ENCODE measurements at places on chromosomes 7 and 10.

DNA sequence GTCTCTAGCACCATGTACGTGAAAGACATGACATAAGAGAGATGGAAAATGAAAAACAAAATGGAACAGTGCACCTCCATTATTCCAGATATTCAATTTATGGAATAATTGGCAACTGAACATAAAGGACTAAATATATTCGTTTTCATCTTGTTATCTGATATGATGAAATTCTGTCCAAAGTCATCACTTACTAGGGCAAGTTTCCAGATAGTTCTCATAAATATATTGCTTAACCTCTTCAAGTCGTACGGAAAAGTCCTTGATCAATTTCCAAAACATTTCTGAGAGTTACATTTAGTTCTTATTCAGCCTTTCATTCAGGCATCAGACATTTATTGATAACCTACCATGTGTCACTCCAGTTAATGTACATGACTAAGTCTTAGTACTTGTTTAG, 185.2 kb downstream of the HGF start:
- no peak for DNase-seq

DNA sequence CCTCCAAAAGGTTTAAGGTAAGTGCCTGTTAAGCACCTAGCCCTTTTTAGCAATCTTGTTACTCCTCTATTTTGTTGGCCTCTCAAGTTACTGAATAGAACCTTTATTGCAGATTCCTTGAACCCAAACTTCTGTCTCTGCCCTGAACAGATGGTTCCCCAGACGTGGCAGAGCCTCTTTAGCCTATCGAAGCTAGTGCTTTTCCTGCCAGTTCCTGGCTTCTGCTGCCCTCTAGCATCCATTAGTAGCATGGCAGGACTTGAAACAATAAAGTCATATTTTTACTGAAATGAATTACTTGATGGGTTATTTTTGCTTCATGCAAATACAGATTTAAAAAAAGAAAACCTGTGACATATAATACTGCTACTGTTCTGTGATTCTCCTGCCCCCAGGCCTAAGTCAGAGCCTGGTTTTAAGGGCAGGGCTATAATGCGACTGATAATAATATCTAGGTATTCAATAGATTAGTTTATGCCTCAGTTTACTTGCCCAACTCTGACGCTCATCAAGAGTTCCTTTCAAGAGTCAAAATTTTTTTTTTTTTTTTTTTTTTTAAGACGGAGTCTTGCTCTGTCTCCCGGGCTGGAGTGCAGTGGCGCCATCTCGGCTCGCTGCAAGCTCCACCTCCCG, 84.3 kb upstream of the PHF14 start:
- no peak for DNase-seq

GRCh38 chr10:25117757-25118156, 57.0 kb upstream of the GPR158 start:
- DNase-seq: no peak

DNA sequence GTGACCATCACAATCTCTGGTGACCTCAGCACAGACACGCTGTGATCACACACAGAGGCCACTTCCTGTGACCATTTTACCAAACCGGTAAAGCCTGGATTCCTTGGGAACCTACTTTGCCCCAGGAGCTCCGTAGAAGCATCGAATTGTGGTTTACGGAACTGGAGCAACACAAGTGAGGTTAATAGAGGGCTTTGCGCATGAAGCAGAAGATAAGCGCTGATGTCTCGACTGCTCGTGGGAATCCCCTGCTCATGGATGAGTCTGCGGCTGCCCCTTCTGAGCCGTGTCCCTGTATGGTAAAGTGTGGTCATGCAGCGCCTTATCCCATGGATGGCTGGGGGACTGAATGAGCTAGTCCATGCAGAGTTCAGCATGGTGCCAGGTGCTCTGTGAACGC, 53.6 kb downstream of the VIPR2 start:
- DNase-seq: no peak

GRCh38 chr10:84842593-84842992, 514.2 kb downstream of the CCSER2 start:
- DNase-seq: no peak

GRCh38 chr7:106765727-106766355, 99.2 kb upstream of the PIK3CG start:
- DNase-seq: no peak

- no peak for DNase-seq
Observed at GRCh38 chr10:110851020-110851612, 20.6 kb upstream of the PDCD4 start.

GRCh38 chr10:22250897-22251660, 33.3 kb upstream of the EBLN1 start:
- DNase-seq: no peak

DNA sequence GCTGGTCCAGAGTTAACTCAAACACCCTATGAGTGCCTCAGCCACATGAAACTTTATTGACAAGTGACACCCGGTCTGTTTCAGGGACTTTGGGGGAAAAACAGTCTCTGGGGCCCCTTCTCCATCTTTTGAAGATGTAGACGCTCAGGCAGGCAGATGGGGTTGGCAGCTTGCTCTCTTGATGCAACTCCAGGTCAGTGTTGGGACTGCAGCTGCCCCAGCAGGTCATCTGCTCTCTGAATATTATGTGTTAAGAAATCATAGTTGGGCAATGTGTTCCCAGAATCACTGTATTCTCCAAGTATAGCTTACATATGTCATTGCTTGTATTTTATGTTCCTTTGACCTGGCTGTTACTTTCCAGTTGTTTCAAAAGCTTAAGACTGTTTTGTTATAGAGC, 544.9 kb upstream of the MGMT start:
- no peak for DNase-seq

DNA sequence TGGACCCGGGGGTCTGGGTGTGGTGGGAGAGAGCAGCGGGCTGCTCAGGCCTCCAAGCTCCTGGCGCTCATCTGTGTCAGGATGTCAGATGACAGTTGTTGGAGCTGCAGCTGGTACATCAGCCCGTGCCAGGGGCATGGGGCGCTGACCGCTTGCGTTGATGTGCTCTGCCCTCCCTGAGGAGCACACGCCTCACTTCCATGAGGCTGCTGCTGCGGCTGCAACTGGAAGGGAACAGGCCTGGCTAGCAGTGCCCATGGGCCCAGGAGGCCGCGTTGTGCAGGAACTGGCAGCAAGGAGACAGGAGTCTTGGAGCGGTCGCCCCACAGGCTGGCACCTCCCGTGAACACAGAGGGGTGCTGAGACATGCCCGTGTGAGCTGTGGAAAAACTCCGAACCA, 361.3 kb upstream of the MKI67 start:
- DNase-seq: no peak

GRCh38 chr7:116101704-116102103, 71.1 kb upstream of the TFEC start:
- no peak for DNase-seq

GRCh38 chr7:159098811-159099655, 45.6 kb downstream of the VIPR2 start:
- no peak for DNase-seq

DNA sequence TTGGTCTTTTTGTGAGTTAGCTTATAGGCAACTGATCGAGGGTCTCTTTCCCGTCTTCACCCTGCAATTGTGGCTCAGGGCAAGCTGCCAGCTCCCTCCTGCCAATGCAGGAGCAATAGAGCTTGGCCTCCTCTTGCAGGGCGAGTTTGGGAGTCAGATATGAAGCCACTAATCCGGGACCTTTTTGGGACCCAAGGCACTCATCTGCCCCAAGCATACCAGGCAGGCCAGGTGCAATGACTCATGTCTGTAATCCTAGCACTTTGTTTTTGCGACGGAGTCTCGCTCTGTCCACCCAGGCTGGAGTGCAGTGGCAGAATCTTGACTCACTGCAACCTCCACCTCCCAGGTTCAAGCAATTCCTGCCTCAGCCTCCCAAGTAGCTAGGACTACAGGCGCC, 21.1 kb downstream of the LIMK1 start:
- no peak for DNase-seq

- no peak for DNase-seq
Observed at GRCh38 chr10:61076572-61077114, 132.7 kb upstream of the RHOBTB1 start.

- no peak for DNase-seq
Observed at GRCh38 chr10:80015911-80016830, 62.3 kb upstream of the TMEM254 start.

DNA sequence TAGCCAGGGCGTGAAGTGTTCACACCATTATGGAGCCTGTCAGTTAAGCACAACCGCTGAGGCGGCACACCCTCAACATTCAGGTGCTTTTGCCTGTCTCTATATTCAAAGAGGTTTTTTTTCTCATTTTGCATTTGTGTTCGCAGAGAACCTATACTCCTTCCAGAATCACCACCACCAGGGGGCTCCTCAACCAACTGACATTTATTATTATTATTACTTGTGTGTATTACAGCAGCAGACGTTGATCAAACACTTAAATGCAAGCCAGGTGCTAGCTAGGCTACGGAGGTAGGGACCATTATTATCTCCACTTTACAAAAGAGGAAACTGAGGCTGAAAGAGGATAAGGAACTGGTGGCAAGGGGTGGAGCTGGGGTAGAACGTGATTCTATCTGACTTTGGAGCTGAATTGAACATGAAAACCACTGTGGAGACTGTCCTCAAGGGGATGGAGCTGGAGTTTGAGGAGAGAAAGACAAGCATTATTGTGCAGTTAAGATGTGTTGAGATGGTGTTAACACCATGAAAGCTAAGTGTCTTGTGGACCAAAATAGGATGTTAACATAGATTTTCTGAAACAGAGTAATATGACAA, 133.8 kb upstream of the PLXNA4 start:
- no peak for DNase-seq

DNA sequence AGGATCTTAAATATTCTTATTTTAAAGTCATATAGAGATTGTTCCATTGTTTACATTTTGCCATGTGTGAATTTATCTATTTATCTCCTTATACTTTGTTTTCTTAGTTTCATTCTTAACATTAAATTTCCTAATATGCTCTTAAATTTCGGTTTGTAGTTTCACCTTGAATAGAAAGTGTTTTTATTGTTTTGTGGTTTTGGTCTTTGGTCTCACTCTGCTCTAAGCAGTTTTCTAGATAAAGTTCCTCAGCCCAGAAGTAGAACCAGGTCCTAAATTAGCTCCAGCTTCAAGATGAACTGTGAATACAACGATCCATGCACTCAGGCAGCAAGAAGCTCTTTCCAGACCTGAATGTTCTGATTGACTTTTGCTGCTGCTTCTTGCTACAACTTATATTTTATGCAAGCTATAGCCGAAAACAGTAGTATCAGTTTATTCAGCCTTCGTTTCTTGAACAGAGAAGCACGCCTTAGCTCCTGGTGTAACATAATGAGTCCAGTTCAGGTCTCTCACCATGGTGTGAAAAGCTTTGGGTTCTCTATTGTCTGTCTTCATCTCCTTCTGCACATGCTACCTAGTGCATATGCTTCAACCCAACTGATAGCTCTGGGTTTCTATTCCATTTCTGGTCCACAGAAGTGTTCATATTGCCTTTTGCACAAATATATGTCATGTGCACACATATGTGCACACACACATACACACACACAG, 95.3 kb downstream of the SEM1 start:
- DNase-seq: no peak

- DNase-seq: no peak
Observed at GRCh38 chr10:119225083-119225658, 17.8 kb downstream of the GRK5 start.

- DNase-seq: no peak
Observed at GRCh38 chr7:135901585-135902540, 75.3 kb downstream of the MTPN start.

DNA sequence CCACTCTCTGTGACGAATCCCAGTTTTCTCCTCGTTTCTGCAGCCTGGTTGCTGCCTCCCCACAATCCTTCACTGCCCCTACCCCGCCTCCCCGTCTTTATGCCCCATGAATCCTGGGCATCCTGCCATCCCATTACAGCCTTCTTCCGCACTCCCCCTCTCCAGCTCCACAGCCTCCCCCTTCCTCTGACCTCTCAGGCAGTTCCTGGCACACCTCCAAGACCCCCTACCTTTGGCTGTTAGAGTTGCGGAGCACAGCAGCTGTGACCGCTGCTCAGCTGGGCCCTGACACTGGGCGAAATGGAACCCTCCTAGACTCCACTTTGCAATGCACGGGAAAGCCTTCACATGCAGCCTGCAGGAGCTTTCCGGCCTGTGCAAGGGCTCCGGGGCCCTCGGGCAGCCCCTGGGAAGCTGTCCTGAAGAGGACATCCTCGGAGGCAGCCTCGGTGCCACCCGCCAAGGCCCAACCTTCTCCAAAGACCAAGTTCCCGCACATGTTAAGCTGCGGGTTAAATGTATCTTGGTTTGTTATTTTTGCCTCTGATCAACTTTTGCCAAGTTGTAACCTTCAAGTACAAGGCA, 400.7 kb upstream of the MKI67 start:
- DNase-seq: no peak

DNA sequence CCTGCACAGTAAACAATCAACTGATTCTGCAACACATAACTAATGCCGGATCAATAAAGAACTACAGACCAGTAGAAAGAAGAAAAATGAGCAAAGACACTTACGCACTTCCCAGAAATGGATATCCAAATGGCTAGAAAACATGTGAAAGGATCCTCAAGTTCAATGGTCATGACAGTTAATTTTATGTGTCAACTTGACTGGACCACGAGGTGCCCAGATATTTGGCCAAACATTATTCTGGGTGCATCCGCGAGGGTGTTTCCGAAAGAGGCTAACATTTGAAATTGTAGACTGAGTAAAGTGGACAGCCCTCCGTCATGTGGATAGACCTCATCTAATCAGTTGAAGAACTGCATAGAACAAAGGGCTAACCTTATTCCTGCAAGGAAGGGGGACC, 102.0 kb downstream of the SFMBT2 start:
- DNase-seq: no peak

GRCh38 chr10:129466703-129467358, at the start of gene MGMT:
Gene MGMT, plus strand, starts transcription at chr10:129467241.
- DNase-seq: peak; percentile 95

- no peak for DNase-seq
Observed at GRCh38 chr10:19158358-19158757, 109.8 kb downstream of the MALRD1 start.

GRCh38 chr10:25048450-25048849, 32.0 kb downstream of the THNSL1 start:
- DNase-seq: no peak

GRCh38 chr7:144428431-144428830, 24.9 kb upstream of the NOBOX start:
- DNase-seq: no peak

GRCh38 chr7:146090023-146090645, 26.5 kb upstream of the CNTNAP2 start:
- no peak for DNase-seq

DNA sequence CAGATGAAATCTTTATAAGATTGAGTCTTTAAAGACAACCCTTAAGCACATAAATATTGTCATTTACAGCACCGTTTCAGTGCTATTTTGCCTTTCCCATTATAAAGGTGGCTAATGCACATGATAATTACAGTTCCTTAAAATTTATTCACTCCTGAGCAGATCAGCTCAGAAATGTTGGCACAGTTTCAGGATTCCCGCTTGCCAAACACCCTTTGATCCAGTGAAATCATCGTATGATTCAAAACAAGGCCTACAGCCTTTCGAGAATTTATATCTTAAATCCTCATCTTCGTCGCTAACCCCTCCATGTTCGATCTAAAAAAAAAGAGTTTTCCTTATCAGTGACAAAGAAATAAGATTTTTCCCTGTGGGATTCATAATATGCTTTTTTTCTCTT, 14.1 kb upstream of the SOSTDC1 start:
- DNase-seq: no peak

- DNase-seq: no peak
Observed at GRCh38 chr7:6438427-6438826, 9.3 kb downstream of the DAGLB start.
